Fibroblast of the aortic adventitia (primary cell): ENCODE measurements at places on chromosomes 1 and 21.

GRCh38 chr1:1550591-1551432, 10.4 kb upstream of the TMEM240 start:
- peak; percentile 64 for DNase-seq

DNA sequence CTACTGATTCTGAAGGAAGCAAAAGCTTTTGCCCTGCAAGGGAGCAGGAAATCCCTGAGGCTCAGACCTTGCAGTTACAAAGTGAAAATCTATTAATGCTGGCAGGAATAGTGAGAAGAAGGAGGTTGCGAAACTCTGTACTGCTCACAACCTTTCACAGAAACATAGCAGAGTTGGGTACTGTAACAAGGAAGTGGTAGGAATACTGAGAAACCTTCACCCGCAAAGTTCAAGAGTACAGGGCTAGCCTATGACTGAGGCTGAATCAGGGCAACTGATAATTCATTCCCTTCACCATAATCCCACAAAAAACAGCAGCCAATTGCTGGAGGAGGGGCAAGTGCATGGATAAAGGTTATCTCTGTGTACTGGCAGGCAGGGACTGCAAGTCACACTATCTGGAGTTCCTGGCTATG, 23.9 kb upstream of the KCTD3 start:
- peak; percentile 77 for DNase-seq

GRCh38 chr1:248739572-248740205, 15.9 kb downstream of the LYPD8 start:
- DNase-seq = no peak

DNA sequence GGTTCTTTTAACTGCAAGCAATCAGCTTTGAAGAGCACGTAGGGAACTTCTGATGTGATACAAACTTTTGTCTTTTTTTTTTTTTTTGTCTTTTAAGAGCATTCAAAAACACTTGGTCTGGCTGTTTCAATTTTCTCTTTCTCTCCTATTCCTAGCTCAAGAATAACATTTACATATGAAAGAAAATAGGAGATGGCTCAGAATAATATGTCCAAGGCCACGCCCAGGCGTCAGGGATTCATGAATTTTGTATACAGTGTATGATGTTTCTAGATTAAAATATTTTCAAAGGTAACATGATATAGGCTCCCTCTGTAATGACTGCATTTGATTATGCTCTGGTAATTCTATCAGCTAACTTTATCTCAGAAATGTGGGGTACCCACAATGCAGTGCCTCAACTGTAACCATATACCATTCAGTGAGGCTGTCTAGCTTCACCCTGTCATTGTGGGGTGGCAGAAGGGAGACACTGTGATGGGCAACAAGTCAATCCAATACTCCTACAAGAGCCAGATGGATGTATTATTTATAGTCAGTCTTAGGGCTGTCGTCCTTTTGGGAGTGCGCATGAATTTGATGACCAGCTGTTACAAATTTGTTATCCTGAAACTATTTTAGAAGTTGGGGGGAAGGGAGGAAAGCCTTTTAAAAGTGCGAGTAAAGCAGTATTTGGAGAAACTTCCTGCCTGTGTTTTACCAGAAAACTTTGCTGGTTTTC, 1.5 kb upstream of the AKNAD1 start:
- DNase-seq = no peak

GRCh38 chr1:194184425-194184824, 998.0 kb upstream of the B3GALT2 start:
- DNase-seq = no peak

DNA sequence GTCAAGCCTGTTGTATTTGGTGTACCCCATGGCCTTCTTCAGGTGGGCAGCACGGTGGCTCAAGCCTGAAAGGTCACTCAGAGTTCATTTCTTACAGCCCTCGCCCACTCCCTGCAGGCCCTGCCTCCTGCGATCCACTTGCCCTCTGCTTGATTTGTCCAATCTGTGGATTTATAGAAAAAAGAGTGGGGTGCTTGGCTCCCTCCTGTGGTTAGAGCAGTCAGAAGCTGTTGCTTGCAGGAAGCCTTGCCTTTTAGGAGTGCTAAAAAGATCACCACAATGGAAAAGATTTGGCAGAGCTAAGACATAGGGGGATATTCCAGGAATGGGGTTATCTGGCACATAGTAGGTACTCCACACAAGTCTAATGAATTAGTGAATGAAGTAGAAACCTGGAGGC, 108.0 kb upstream of the TRABD2B start:
- DNase-seq = peak; percentile 34

DNA sequence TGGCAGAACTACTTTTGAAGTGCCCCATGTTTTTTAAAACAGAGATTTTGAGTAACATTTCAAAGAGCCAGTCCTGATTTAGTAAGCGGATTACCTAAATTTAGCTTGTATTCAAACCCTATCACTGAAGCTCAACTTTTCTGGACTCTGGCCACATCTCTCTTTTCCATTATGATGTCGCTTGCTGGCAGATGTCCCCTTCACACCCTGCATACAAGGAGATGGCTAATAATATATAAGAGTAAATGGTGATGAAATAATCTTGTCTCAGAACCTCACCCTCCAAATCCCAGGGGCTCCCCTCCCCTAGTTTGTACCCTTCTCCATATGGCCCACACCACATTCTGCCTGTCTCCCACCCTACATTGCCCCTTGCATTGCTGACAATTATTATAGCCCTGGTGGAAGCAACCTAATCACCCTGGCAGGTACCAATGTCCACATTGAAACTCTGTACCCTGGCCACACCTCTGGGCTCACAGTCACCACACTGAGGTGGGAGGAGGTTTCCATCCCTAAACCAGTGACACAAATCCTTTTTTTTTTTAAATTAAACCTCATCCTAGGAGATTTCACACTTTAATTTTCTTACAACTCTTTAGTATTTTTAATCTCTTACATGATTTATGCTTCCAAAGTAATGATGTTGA, 106.0 kb upstream of the SYT6 start:
- no peak for DNase-seq

- peak; percentile 31 for DNase-seq
These were observed 1.1 kb upstream of the GUCA2A start for GRCh38 chr1:42165511-42166210.
